ENCODE measurements at places on chromosomes 12 and 14. TPM values are rescaled to one million over a fixed set of nuclear protein-coding genes. Genes with fewer than 3 reads are reported as not detected.

DNA sequence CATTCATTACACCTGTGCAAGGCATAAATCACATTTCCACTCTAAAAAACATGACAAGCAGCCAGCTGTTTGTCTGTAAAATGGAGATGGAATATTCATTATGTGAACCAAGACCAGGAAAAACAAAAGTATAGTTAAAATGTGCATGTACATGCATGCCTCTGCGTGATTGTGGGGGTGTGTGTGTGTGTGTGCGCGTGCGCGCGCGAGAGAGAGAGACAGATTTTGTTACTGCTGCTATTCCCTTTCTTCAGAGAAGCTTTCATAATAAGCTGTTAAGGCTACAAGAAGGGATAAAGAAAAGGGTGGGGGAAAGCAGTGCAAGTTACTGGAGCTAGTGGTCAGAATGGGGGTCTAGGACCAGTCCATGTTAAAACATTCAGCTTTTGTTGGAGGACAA lies 430.3 kb downstream of the NAV3 start:
- DNase-seq: no peak

DNA sequence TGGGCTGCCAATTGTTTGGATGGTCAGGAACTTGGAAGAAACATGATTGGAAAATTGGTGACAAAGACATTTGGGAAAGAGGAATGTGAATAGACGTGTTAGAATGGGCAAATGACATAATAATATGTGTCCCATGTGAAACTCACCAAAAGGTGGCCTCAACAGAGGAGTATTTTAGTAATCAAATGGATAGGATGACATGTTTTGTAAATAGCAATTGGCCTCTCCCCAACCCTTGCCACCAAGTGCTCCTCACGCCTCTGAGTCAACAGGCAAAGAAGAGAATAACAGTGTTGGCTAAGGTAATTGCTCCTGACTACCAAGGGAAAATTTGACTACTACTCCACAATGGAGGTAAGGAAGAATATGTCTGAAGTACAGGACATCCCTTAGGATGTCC lies 81.4 kb downstream of the ATXN7L3B start:
- DNase-seq: no peak

GRCh38 chr14:45065956-45066355 lies 18.0 kb upstream of the PRPF39 start:
- DNase-seq: no peak

The TMEM119 gene
- total RNA-seq: 0.48 TPM

The PAX9 gene
- total RNA-seq: not detected

DNA sequence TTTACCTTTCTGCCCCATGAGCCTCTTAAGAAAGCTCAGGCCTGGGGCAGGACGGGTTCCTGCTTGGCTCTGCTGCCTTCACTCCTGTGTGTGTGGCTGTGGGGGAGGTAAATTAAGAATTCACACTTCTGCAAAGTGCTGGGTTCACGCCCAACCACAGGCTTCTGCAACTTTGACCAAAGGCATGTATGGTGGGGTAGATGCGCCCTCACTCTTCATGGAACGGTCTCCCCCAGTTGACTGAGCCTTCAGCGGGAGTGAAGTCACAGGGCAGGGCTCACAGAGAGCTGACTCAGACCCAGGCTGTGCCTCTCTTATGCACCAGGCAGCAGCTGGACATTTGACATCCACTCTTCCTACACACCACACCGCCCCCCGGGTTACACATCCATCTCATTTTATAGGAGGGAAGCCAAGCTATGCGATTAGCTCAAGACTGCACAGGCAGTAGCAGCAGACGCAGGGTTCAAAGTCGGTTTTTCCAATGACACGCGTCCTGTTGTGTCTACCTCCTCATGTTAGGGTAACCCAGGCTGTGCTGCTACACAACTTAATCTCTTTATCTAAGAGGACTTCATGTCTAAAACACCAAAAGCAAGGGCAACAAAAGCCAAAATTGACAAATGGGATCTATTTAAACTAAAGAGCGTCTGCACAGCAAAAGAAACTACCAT lies 15.4 kb upstream of the BCL11B start:
- no peak for DNase-seq

DNA sequence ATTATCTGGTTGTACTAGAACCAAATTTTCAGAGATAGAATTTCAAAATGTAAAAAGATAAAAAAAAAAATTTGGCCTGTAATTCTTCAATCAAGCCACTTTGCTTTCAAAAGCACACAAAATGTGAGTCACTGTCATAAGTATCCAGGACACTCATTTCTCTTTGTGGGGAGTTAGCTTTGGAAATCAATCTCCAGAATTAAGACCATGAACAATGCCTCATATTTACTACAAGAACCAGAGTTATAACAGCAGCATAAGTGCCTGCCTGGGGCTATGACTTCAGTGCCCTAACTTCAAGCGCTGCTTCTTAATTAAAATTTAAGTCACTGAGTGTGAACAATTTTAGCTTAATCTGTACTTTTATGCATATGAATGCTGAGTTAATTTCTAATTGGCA lies 162.1 kb downstream of the C12orf42 start:
- DNase-seq: no peak

- DNase-seq: no peak
These were observed 221.8 kb downstream of the TMEM121 start for GRCh38 chr14:105748204-105748578.

- DNase-seq: no peak
These were observed 374.6 kb upstream of the SYT1 start for GRCh38 chr12:78489990-78490389.

DNA sequence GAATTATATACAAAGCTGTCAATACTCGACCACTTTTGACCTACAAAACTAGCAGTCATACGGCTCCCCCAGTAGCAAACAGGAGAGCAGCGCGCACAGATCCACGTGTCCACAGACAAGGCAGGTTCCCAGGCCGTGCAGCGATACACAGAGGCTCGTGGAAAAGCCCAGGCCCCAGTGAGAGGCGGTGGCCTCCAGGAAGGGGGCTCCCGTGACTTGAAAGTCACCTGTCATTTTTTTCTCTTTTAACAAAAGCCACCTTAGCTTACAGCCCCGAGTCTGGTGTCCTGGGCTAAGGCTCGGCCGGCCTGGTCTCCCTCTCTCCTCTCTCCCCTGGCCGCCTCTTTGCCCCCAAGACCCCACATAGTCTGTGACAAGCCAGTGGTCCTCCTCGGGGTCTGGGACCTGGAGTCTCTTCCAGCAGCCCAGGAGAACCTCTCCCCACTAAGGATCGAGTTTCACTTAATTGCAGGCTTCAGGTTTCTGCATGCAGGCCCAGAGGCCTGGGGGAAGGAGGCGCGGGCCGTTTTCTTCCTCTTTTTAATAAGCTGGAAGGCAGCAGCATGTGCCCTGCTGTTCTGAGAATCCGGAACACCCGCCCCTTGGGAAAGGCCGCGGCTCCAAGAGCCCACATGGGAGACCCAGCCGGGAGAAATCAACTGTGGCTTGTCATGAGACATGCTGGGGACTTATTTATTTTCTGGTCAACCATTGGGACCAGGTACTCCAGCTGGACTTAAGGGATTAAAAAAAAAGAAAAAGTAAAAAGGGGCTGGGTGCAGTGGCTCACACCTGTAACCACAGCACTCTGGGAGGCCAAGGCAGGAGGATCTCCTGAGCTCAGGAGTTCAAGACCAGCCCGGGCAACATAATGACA lies 15.9 kb downstream of the NCOR2 start:
- peak; percentile 71 for DNase-seq

- no peak for DNase-seq
These were observed 1168.3 kb downstream of the BCL11B start for GRCh38 chr14:98103705-98104104.

- DNase-seq: no peak
These were observed 361.5 kb downstream of the EGLN3 start for GRCh38 chr14:33589334-33589733.

DNA sequence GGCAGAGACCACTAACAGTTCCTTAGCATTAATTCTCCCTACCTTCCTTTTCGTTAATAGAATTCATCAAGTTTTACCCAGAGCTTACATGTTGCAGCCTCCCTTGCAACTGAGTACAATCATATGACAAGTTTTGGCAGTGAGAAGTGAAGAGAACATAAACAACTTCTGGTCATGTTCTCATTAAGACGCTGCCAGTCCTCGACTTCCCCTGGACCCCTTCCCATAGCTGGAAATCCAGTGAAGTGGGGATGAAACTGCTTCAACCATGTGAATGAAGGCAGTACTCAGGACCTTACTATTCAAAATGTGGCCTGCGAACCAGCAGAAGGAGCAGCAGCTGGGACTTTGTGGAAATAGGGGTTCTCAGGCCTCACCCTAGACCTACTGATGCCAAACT lies 133.9 kb downstream of the SPTSSA start:
- peak; percentile 14 for DNase-seq

GRCh38 chr12:15146585-15146984 lies 74.6 kb downstream of the RERG start:
- peak; percentile 38 for DNase-seq

The KCTD10 gene
- total RNA-seq: 64.4 TPM

DNA sequence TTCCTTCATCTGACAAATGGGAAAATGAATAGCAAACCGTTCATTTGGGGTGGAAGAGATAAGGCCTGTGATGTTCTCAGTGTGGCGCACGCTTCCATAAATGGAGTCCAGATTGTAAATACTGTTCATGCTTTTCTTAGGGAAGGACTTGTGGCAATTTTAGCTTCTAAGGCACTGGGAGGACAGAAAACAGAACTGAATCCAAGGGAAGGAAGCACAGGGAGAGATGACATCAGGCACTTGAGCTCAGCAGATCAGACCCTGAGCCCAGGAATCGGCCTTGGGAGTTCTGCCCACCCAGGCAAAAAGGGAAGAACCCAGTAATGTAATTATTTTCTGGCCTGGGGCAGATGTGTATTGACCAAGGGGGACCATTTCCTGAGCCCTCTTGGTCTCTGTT lies 7.2 kb upstream of the SH2B3 start:
- DNase-seq: no peak

- DNase-seq: no peak
These were observed 8.5 kb upstream of the TTC8 start for GRCh38 chr14:88815980-88816379.

GRCh38 chr14:67806246-67806645 lies 10.1 kb downstream of the ZFYVE26 start:
- no peak for DNase-seq

GRCh38 chr14:84760489-84761126 lies 769.3 kb upstream of the FLRT2 start:
- no peak for DNase-seq

DNA sequence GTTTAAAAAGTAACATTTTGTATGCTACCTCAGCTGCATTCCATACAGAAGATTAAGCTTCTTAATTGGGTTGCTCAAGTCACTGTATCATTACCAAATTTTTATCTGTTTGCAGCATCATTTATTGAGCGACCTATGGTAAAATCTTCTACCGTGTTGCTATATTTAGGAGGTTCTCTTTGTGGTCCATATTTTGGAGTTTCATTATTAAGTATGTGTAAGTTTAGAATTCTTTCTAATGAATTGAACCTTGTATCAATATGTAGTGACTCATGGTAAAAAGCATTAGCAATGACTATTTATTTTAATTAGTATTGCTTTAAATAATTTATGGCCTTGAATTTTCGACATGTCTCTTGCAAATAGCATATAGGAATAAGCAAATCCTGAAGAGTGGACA lies 42.2 kb downstream of the CSRP2 start:
- no peak for DNase-seq

GRCh38 chr14:81890020-81890419 lies 356.4 kb upstream of the SEL1L start:
- DNase-seq: no peak

DNA sequence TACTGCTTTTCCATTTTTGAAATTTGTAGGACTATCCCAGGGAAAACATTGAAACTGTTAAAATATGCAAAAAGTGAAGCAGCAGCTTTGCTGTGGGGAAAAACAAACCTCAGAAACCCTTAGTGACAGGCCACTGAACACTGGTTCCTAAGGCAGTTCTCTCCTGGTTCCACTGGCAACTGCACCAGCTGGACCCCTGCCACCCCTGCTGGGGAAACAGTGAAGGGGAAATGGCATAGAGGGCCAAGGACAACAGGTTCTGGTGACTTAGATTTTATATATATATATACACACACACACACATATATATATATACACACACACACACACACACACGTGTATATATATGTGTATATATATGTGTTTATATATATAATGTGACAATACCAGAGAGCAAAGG lies 16.2 kb upstream of the KRT7 start:
- no peak for DNase-seq

DNA sequence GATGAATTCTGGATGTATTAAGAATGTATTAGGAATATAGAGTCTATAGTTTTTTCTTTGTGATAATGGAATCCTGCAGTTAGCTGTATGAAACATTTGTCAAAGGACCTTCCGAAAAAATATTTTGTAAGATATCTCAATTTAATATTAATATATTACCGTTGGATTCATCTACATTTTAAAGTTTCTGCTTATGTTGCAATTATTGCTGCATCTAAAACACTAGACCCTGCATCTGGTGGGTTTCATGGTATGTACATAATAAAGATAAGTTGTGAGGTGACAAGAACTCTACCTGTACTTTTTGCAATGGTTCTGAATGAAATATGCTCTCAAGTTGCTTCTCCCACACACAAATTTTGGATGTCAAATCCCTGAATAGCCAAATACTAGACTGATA lies 565.9 kb upstream of the FBXO33 start:
- DNase-seq: no peak
